ENCODE measurements at places on chromosomes 3 and 15.

DNA sequence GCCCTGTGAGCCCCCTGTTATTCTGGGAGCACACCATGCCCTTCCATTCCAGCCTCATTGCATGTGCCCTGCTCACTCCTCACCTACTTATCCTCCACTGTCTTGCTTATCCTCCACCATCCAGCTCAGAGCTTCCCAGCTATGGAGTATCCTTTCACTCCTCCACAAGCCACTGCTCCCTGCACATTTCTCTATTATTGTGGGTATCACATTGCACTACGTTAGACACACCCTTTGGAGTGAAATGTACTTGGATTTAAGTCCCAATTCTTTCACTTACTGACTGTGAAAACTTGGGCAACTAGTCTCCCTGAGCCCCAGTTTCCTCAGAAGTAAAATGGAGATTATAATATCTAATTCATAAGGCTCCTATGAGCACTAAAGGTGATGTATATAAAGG is 4.3 kb downstream of the MASP1 start:
- no peak for DNase-seq

GRCh38 chr15:68994149-68994548 is 20.3 kb upstream of the NOX5 start:
- no peak for DNase-seq

- no peak for DNase-seq
Measured at GRCh38 chr15:67253101-67253500, 1.4 kb downstream of the AAGAB start.

DNA sequence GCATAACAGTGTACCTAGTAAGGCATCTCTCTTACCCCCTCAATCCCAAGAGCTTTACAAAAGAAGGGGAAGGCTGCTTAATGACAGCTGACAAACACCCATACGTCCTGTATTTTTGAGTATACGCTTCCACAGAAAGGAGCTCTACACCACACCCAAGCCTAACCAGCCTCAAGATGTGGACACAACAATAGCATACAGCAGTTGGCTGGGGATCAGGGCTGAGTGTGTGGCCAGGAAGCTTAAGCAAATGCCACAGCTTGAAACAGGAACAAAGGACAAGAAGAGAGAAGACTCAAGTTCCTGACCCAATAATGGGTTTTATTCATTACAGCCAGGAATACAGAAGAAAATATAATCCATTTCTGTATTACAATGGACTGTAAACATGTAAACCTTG is 6.9 kb downstream of the HEXA start:
- DNase-seq = no peak

- DNase-seq = no peak
Measured at GRCh38 chr15:92669432-92669831, 13.9 kb upstream of the FAM174B start.

DNA sequence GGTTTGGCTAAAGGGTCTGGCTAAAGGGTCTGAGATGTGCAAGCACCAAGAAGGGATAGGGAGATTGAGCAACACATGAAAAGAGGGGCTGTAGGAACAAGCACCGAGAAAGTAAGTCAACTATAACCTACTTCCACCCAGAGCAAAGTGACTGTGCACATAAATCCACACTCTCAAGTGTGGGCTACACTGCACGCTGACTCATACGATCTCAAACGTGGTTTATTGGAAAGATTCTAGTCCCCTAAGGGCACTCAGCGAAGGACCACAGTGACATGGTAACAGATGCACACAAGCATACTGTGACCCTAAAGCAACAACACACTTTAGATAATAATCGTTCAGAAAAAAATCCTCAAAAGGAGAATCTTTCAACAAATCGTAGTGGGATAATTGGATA is 48.0 kb downstream of the EHHADH start:
- no peak for DNase-seq

GRCh38 chr3:45125550-45126026 is 20.6 kb downstream of the CDCP1 start:
- DNase-seq = no peak

DNA sequence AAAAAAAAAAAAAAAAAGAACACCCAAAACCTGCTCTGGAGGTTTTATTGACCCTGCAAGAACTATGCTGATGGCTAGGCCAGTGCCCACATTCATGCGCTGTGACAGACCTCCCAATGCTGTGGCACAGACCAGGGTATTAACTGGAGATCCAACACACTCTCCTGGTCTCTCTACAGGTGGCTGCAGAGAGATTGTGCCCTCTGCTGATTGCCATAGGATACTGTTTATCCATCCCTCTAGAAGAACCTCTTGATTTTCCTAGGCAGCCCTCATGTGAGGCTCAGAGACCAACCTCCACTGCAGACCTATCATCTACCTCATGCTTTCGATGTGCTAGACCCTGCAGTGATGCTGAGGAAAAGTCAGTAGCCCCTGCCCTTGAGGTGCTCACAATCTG is 125.5 kb upstream of the TRIM42 start:
- no peak for DNase-seq

DNA sequence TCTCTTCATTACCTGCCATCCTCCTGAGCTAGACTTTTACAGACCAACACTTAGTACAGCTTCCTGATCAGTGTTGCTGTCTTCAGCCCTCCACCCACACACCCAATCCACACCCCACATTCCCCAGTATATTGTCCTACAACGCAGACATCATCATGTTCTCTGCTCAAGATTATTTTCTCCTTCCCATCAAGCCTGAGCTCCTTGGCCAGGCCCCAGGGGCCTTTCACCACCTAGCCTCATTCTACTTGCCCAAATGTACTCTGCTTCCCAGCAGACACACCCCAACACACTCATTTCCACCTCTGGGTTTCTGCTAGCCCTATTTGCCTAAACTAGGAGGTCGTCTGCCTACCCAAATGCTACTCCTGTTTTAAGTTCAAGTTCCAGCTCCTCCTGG is 37.0 kb downstream of the DAPK2 start:
- no peak for DNase-seq

- no peak for DNase-seq
Measured at GRCh38 chr3:111903067-111903511, 44.0 kb downstream of the PHLDB2 start.

All from caudate nucleus (tissue), 63 donors.